C1 segment of cervical spinal cord (tissue), 14 donors: ENCODE measurements at places on chromosomes 5 and 9.

GRCh38 chr5:132094393-132095076, 20.9 kb downstream of the CSF2 start:
- DNase-seq, result no peak

DNA sequence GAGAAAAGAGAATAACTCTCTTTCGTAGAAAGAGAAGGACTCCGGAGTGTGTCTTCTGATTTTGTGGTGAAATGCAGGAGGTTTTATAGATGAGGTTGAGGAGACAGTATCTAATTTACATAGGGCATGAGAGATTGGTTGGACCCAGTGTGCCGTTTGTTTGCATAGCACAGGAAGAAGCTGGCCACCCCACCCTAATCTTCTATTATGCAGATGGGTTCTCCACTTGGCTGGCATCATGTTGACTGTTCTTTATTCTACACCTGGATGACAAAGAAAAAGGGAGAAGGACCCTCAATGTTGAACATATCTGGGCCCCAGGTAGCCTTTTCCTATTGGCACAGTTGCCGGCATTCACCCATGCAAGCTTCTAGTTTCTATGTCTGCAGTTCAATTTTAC, 23.2 kb upstream of the MINAR2 start:
- no peak for DNase-seq

GRCh38 chr9:36174731-36175130, 5.5 kb downstream of the CCIN start:
- DNase-seq, result no peak

DNA sequence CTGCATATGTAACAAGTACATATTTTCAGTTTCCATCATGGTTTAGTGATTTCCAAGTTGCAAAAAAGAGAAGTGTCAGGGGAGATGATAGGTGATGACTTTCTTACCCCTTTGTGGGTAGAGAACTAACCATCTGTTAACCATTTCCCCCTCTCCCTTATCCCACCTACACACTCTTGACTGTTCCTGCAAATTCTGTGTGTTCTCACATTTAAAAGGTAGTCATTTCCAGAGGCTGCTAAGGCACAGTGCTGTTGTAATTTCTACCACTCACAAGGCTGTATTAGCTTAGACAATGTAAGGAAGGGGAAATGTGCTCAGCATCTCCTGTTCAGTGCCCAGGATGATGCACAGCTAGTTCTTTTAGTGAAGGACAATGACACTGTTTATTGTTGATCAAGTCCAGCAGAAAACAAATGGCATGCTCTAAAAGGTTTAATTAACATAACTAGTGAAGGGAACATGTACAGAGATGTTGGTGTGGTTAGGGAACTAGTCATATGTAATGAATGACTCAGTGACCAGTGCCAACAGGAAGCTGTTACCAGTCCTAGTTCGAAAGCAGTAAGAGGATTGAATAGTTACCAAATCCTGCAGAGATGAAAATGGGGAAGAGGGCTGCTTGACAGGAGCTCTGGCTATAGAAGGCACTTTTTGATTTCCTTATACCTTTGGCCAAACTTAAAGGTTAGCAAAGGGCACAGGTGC, 165.1 kb downstream of the PLK2 start:
- DNase-seq, result no peak

DNA sequence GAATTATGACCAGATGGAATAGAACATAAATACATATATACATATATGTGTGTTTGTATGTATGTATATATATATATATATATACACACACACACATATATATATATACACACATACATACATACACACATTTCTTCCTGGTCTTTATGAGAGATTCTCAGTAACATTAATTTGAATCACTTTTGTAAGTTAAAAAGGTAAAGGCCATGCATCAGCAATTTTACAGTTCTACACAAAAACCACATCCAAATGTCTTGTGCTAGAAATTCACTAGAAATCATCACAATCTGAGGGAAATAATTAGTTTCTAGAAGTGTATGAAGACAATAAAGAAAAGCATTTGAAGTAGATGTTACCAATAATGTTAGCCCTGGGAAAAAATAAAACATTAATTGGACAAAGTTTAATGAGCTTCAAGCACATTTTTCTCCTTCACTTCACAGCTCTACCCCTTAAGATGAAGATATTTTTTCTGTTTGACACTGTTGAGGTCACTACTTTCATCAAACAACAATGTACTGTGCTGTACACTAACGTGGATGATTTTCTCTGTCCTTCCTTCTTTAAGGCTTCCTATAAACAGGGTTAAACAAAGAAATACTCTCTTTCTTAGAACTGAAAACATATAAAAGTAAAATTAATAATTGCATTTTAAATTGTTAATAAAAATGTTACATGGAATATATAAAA, 189.2 kb upstream of the NR4A3 start:
- DNase-seq, result no peak

DNA sequence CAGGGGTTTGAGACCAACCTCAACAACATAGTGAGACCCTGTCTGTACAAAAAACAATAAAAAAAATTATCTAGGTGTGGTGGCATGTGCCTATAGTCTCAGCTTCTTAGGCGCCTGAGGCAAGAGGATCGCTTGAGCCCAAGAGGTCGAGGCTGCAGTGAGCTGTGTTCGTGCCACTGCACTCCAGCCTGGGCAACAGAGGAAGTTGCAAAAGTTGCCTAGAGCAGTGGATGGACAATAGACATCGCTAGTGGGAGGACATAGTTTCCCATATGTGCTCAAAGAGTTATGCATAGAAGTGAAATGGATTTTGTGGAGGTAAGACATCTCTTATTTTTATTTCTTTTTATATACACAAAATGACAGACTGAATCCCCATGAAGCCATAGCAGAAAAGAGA, 19.0 kb downstream of the HNRNPK start:
- DNase-seq, result no peak

GRCh38 chr9:33924978-33925797, 108.2 kb downstream of the UBE2R2 start:
- no peak for DNase-seq
